Liver (tissue), 10 donors: ENCODE measurements at places on chromosomes 7 and 10. TPM values are rescaled to one million over a fixed set of nuclear protein-coding genes. Genes with fewer than 3 reads are reported as not detected.

Gene NKX6-2
- not detected for total RNA-seq

Gene SEMA3A
- total RNA-seq = 0.25 TPM

DNA sequence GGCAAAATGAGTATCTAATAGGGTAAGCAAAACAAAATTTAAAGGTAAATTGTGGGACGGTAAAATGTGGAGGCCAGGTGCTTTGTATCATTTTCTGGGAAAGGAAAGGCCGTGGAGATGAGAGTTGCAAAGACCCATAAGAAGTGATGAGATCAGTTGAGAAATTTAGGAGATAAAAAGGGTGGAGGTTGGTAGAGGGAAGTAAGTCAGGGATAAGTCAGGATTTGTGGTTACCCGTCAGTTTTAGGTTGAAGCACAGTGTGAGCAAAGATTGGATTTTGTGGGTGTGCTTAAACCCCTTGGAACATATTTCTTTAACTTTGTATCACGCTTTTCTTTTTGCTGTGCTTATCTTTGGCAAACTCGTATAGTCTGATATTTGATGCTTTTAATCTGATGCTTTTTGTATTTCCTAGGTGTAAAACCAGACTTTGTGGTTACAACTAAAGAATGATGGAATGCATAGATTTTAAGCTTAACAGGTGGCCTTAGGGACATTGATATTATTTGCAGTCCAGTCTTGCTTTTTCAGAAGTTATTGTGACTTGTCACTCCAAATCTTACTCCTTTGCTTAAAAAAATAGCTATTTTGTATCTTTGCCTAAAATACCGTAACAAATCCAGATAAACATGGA, 1.2 kb downstream of the BTRC start:
- peak overlapping the region; percentile 85 for H3K27ac ChIP-seq
- peak overlapping the region; percentile 66 for H3K4me3 ChIP-seq
- no peak for DNase-seq
- peaks cover 2% of the 10 kb centered on the region for H3K4me1 ChIP-seq
- no peaks in the 10 kb centered on the region for H3K36me3 ChIP-seq

DNA sequence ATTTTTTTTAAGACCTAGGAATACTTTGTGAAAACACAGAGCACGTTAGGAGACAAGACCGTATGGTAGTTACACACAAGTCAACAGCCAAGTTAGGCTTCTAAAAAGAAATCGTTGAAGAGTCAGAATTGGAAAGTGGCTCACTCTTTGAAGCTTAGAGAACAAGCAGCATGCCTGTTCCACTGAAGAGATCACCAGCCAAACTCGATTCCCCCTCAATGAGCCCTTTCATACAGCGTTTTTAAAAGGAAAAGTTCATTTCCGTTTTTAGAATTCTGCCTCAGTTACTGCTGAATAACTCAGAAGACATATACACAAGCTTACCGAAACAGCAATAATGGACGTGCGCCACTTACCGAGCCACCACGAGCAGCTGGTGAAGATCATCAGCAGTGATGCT, 41.0 kb downstream of the MCMBP start:
- no peak for DNase-seq
- no peaks in the 10 kb centered on the region for H3K27me3 ChIP-seq
- H3K27ac ChIP-seq = no peak overlapping the region
- H3K4me3 ChIP-seq = no peak overlapping the region
- H3K36me3 ChIP-seq = peaks cover 42% of the 10 kb centered on the region

- no peak overlapping the region for H3K27ac ChIP-seq
- no peak overlapping the region for H3K4me3 ChIP-seq
- no peak for DNase-seq
- peaks cover 17% of the 10 kb centered on the region for H3K4me1 ChIP-seq
- peaks cover 8% of the 10 kb centered on the region for H3K27me3 ChIP-seq
Observed at GRCh38 chr7:155378580-155378934, 79.4 kb upstream of the EN2 start.

DNA sequence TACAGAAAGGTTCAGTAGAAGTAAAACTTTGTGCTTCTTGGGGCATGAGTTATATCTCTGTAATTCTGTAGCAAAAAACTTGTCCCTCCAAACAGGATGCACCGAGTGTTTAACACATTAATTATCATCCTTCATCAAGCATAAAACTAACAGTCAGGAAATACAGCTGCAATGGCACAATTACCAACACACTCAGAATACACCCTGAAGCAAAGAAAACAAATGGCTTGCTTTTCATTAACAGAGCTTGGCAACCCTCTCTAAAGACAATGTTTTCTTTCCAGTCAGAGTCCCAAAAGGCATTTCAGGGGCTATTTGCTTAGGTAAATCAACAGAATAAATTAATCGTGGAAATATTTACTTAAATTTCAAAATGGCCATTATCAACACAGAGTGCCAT, 107.7 kb downstream of the ICA1 start:
- H3K4me1 ChIP-seq = peaks cover 28% of the 10 kb centered on the region
- H3K4me3 ChIP-seq = no peak overlapping the region
- DNase-seq = no peak
- H3K27me3 ChIP-seq = no peaks in the 10 kb centered on the region
- H3K36me3 ChIP-seq = no peaks in the 10 kb centered on the region

DNA sequence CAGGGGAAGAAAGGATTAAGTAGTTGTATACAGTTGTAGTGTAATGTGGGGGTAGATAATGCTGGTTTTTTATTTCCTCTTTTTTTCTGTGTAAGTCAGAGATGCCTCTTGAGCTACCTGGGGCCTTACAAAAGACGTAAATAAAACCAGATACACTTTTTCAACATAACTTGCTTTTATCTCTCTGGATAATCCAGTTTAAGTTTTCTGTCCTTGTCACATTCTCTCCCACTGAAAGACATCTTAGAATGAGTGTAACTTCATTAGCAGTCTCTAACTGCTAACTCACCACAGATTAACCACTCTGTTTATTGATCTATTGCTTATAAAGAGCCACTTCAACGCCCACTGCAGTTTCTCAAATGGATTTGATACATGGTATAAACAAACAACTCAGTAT, 64.1 kb upstream of the LRRN3 start:
- no peak overlapping the region for H3K27ac ChIP-seq
- H3K36me3 ChIP-seq = no peaks in the 10 kb centered on the region
- H3K4me1 ChIP-seq = peaks cover 16% of the 10 kb centered on the region
- DNase-seq = no peak

- H3K4me1 ChIP-seq = no peaks in the 10 kb centered on the region
- DNase-seq = no peak
- no peak overlapping the region for H3K4me3 ChIP-seq
- no peaks in the 10 kb centered on the region for H3K36me3 ChIP-seq
- H3K27me3 ChIP-seq = no peaks in the 10 kb centered on the region
- H3K27ac ChIP-seq = no peak overlapping the region
Observed at GRCh38 chr10:89814278-89814677, 112.9 kb downstream of the KIF20B start.

DNA sequence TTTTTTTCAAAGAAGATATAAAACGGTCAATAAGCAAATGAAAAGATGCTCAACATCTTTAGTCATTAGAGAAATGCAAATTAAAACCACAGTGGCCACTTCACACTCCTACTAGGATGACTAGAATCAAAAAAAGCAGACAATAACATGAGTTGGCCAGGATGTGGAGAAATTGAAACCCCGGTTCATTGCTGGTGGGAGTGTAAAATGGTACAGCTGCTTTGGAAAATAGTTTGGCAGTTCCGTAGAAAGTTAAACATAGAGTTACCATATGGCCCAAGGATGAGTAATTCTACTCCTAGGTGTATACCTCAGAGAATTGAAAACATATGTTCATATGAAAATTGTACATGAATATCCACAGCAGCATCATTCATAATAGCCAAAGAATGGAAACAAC, 573.3 kb downstream of the GALNT17 start:
- no peak overlapping the region for H3K27ac ChIP-seq
- no peak overlapping the region for H3K4me3 ChIP-seq
- no peaks in the 10 kb centered on the region for H3K36me3 ChIP-seq
- H3K27me3 ChIP-seq = no peaks in the 10 kb centered on the region

DNA sequence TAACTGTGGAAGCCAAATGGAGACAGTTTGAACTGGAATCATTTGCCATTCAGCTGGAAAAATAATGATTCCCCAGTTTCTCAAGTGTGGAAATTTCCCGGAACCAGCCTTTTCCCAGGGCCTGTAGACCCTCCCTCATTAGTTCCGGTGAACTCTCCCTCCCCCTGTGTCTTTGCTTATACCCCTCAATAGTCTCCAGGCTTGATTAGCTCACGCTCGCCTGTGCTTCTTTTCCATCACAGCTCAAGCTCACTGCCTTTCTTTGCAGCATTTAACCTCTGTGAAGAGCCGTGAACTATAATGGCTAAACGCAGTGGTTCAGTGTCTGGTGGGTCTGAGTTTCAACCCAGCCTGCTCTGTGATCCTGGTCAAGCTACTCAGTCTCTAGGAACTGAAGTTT, 690.8 kb downstream of the INHBA start:
- H3K36me3 ChIP-seq = no peaks in the 10 kb centered on the region
- H3K4me3 ChIP-seq = no peak overlapping the region
- H3K27ac ChIP-seq = no peak overlapping the region
- peaks cover 5% of the 10 kb centered on the region for H3K4me1 ChIP-seq

DNA sequence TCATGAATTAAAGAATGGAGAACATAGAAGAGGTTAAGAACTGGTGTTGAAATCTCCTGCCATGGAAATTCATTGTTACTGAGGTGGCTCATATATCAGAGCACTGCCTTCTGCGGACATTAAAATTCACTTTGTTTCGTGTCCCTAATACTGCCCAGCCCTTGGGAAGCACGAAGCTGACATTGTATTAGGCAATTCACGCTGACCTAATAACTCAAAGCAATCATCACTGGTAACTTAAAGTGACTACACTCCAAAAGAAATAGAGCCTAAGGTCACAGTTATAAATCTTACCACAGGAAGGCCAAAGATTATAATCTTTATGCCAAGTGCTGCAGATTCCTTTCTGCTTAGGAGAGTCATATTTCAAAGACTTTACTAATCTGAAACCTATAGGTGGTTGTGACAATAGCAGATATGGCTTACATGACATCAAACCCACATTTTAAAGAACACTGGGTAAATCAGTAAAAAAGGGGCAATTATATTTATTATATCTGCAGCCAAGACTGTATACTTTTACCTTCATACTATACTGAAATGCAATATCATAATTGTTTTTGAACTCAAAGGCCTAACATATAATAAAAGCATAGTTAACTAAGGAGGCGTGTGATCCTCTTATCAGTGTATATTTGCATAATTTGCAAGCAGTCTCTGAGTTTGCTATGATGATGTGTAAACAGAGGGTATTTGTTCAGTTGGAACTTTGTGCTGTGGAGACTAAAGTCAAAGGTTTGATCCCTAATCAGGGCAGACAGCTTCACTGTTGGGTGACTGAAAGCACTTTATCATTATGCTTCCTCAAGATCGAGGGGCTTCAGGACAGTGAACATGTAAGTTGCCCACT, 51.9 kb upstream of the CAPZA2 start:
- H3K36me3 ChIP-seq = no peaks in the 10 kb centered on the region
- no peaks in the 10 kb centered on the region for H3K27me3 ChIP-seq
- H3K4me3 ChIP-seq = peak overlapping the region; percentile 65
- DNase-seq = no peak
- H3K4me1 ChIP-seq = peaks cover 35% of the 10 kb centered on the region
- H3K27ac ChIP-seq = peak overlapping the region; percentile 75

DNA sequence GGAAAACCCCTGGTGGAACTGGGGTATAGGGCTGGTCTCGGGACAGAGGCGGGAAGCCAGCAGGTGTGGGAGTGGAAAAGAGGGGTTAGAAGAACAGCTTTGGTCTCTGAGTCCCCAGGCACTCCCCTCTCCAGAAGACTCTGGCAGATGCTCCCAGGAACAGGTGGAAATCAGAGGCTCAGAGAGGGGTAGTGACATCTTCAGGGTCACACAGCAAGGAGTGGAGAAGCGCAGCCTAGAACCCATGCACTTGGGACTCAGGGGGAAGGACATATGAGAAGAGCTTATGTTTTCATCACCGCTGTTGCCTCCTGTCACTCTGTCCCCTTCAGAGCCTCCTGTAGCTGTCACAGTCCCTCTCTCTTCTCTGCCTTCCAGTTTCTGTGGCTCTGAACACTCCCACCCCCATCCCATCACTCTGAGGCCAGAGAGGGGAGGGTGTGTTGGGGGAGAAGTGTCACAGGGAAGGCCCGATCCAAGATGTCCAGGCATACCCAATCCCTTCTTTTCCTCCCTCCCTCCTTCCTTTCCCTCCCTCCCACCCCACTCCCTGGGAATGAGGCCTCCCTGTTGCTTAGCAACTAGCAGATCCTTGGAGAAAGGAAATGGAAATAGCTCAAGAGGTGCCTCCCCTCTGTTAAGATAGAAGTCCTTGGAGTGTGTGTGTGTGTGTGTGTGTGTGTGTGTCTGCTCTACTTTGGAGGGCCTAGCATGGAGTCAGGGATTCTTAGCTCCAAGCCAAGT, 32.0 kb downstream of the SRRM3 start:
- no peak overlapping the region for H3K27ac ChIP-seq
- H3K4me1 ChIP-seq = no peaks in the 10 kb centered on the region
- no peaks in the 10 kb centered on the region for H3K36me3 ChIP-seq
- peaks cover 5% of the 10 kb centered on the region for H3K27me3 ChIP-seq

DNA sequence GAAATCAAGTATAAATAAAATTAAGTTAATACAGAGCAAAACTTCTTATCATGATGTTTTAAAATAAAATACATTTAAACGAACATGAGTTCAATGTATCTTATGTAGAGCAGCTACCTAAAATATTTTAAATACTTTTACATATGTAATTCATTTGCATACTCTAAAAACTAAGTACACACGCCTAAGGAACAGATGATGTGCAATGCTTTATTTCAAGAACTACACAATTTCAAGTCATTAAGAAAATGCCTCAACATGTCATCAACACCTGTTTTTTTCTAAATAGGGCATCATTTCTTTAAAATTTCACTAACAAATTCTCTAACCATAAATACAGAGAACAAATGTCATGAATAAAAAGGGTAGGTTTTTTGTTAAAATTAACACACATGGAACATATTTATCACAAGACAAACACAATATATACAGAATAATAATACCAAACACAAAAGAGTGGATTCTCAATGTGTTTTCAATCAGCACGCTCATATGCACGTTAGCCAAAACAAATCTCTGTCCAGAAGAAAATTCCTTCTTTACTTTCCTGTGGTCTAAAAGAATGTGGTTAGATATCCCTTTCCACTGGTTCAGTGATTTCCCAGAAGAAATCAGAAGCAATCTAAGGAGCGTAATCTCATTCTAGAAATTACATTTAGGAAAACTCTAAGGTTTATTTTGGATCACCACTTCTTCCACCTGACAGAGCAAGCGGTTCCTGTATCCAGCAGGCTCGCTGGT, 73.0 kb upstream of the PFKP start:
- H3K27ac ChIP-seq = no peak overlapping the region
- H3K4me3 ChIP-seq = no peak overlapping the region
- no peaks in the 10 kb centered on the region for H3K4me1 ChIP-seq
- no peaks in the 10 kb centered on the region for H3K36me3 ChIP-seq
- H3K27me3 ChIP-seq = no peaks in the 10 kb centered on the region

- no peaks in the 10 kb centered on the region for H3K27me3 ChIP-seq
- H3K4me3 ChIP-seq = no peak overlapping the region
- H3K36me3 ChIP-seq = no peaks in the 10 kb centered on the region
Observed at GRCh38 chr7:101772508-101773211, 44.8 kb upstream of the CUX1 start.

DNA sequence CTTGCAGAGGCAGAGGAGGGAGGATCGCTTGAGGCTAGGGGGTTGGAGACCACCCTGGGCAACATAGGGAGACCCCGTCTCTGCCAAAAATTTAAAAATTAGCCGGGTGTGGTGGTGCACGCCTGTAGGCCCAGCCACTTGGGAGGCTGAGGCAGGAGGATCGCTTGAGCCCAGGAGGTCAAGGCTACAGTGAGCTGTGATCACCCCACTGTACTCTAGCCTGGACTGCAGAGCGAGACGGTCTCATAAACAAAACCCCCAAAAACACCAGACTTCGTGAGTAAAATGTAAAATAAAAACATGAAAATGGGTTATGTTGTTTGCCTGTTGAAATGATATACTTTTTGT, 699 bp downstream of the LHPP start:
- no peaks in the 10 kb centered on the region for H3K36me3 ChIP-seq
- no peaks in the 10 kb centered on the region for H3K27me3 ChIP-seq
- peaks cover 8% of the 10 kb centered on the region for H3K4me1 ChIP-seq
